ENCODE measurements at places on chromosomes 6 and 20.

DNA sequence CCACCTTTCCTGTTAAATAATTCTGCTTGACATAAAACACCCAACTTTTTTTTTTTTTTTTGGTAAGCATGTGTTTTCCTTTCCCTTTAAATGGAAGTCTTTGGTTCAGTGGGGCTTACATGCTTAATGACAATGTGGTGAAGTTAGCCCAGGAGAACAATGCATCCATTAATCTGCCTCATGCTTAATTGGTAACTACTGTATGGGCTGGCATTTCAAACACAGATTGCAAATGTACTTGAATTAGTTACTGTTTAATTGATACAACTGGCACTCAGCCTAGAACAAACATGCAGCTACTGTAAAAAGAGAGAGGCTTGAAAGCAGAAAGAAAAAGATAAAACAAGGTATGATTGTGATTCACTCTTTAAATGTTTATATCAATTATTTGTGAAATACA, 483.6 kb upstream of the NOX3 start:
- no peak for DNase-seq

DNA sequence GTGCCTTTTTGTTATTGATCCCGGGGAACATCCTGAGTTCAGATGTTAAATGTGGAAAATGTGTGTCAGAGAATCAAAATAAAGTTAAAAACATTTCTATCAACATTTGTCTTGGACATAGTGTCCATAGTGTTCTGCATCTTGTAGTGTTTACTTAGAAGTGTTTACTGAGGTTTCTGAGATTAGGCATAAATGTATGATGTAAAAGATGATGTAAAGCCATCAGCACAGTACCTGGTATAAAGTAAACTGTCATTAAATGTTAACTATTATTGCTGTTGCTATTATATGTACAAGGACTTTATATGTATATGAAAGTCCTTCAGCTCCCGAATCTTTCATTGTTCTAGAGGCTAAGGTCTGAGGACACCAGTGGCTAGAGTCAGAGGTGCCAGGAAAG, 28.2 kb upstream of the VEGFA start:
- DNase-seq = no peak

DNA sequence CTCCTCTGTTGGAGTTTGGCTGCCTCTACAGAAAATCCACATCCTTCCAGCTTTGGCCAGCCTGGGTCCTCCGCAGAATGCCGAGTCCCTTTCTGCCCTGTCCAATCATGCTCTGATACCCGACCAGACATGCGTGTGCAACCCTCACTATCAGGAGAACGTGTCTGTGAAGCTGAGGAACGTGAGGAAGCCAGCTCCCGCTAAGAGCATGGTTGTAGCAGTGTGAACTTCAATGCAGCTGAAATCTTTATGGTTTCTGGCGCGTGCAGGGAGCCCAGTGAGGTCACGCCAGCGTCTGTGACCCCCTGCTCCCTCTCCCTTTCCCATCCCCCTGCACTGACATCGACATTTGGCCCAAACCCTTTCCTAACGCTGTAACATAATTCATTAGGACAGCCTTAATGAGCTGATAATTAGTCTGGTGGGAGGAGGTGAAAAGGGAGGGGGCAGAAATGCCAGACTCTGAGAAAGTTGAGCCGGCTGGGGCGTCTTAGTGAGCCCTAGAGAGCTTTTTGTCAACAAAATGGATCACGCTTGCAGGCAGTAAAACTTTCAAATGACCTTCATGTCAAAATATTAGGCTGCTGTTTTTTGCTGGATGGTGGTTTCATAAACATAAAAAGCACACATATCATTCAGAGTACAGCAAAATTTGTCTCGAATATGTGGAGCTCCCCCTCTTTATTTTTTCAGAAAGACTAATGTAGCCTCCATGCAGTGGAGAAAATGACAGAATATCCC, 423.3 kb downstream of the QKI start:
- no peak for DNase-seq

- DNase-seq = no peak
These were observed 38.3 kb downstream of the ARHGAP18 start for GRCh38 chr6:129671442-129672340.

DNA sequence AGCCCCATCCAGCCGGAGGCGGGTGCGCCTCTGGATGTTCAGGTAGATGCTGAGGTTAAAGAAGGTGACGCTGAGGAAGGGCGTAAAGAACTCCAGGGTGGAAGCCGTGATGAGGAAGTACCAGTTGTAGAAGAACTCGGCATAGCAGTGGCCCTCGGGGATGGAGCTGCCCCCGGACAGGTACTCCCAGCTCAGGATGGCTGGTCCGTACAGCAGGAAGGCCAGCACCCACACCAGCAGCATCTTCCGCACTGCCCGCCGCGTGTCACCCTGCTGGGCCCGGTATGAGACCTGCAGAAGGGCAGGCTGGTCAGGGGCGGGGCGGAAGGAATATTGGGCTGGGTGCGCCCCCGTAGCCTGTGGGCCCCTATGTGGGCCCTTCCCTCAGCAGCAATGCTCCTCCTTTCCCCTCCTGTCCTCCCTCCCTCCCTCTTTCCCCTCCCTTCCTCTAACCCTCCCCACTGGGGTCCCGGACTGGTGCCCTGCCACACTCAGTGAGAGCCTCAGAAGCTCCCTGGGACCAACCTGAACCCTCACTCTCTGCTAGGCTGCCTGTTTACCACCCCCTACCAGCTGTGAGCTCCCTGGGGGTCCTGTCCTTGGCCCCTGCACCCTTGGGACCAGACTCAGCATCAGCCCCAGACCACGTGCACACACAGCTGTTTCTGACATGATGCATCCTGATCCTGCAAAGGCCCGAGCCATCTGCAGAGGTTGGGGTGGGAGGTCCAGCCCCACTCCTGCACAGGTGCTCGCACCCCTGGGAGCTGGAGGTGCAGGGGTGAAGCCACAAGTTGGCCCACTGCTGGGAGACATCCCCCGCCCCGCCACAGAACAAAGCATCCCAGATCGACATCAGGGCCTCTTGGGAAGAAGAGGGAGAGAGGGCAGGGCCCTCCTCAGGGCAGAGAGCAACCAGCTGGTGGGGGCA, 3.2 kb downstream of the HRH3 start:
- no peak for DNase-seq

DNA sequence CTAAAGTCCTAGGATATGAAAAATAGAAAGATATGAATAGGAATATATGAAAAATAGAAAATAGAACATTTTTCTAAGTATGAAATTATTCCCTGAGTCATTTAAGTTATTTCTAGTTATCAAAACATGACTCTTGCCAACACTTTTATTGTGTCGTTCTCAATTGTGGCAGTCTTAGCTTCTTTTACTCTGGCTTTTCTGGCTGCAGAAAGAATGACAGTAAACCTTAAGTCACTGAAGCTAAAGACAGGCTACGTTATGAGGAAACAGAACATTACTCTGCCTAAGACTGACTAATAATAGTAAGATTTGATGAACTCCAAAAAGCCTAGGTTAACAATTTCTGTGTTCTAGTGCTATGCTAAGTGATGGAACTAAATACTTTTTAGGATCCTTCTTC, 74.6 kb downstream of the AIG1 start:
- no peak for DNase-seq

DNA sequence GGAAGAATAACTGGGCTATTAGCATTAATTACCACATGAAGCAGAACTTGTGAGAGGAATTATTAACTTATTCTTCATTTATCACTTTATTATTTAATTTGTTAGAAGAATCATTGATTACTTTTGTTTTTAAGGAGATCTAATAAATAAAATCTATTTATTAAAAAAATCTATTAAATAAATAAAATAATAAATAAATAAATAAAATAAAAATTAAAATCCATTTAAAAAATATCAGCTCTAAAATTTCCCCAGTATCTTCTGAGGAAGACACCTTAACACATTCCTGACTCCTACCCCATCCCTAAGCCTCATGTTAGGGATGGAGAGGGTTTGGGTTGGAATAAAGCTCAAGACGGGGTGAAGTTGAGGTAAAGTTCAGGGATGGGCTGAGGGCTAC, 231.4 kb downstream of the CLIC5 start:
- DNase-seq = no peak

GRCh38 chr6:20096536-20096935, 115.7 kb downstream of the MBOAT1 start:
- no peak for DNase-seq

- DNase-seq = no peak
These were observed 73.2 kb downstream of the CDYL start for GRCh38 chr6:4849226-4850022.

DNA sequence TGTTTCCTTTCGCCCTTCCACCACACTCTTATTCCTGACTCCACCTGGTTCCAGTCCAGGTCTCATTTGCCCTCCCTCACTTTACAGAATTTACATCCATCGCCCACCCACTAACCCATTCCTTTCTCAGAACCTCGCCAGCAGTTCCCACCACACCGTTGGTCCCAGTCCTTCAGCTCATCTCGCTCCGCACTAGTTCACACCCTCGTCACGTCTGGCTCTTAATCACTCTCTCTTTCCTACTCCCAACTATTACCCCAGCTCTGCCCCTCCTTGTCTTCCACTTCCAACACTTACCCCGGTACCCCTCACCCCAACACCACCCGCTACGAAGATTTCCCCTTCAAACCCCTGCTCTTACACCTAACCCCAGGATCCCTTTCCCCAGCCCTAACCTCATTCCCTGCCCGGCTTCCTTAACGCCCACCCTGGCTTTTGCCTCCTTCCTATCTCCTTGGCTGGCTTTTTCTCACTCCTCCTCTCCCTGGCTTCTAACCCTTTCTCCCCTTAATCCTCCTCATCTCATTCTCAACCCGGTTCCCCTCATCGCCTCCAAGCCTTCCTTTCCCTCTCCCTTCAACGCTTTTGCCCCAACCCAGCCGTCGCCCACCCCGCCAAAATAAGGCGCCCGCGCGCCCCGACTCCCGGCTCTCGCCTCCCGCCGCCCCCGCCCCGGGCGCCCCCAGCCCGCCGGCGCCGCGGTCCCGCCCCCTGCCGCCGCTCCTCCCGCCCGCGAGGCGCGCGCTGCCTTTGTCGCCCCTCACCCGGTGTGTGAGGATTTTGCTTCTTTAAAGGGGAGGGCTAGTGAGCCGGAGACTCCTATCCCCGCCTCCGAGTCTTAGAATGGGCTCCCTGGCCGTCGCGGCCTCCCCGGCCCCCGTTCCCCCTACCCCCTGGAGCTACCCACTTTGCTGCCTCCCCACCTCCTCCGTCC, 542 bp downstream of the USP49 start:
- DNase-seq = no peak

DNA sequence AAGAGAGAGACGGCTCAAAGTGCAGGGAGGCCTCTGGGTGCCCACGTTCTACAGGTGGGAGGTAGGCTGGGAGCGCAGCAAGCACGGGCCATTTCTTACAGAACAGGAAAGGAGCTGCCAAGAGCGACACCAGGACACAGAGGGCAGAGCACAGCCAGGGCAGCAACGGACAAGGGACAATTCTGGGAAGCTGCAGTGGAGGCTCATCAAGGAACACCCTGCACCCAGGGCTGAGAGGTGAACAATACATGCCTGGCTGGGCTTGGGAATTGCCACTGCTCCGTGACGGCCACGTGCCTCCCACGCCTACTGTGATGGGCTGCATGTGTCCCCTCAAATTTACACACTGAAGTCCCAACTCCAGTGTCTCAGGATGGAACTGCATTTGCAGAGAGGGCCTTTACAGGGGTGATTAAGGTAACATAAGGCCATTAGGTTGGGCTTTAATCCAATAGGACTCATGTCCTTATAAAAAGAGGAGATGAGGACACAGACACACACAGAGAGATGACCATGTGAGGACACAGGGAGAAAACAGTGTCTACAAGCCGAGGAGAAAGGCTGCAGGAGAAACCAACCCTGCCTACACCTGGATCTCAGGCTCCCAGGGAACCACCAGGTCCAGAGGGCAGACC, 13.6 kb downstream of the SERPINB6 start:
- DNase-seq = no peak

DNA sequence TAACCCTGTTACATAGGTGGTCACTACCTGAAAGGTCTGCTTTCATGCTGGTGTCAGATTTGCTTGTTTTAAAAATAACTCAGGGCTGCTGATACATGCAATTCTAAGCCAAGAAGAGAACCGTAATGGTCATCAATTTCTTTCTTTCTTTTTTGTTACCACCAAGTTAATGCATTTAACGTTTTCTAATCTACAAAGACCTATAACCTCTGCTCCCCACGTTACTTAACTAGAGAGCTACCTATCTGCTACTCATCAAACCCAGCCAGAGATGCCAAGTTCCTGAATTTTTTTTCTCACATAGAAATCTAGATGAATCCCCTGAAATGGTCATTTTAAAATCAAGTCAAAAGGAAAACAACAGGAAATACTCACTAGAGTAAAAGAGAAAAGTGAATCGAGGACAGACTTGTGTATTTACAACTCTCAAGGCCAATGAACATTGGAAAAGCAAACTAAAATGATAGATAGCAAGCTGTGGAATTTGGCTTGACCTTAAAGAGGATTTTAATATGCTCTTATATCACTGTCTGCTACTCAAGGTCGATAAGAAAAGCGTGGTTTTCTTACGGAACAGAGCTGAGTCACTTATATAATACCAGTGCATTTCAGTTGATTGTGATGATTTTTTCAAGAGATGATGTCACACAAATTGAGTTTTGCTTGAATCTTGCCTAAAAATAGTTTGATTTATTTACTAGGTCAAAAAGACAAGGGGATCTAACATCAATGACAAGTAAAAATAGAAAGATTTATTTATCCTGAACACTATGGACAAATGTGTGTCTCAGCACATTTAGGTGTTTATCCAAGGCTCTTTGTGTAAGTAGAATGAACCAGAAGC, 67.9 kb downstream of the SGK1 start:
- DNase-seq = no peak

- DNase-seq = no peak
These were observed 247.2 kb downstream of the LAMA2 start for GRCh38 chr6:129130106-129130505.

GRCh38 chr20:62895539-62895938, 30.8 kb downstream of the DIDO1 start:
- DNase-seq = no peak

- DNase-seq = no peak
These were observed 60.9 kb upstream of the SMIM8 start for GRCh38 chr6:87261534-87261933.

DNA sequence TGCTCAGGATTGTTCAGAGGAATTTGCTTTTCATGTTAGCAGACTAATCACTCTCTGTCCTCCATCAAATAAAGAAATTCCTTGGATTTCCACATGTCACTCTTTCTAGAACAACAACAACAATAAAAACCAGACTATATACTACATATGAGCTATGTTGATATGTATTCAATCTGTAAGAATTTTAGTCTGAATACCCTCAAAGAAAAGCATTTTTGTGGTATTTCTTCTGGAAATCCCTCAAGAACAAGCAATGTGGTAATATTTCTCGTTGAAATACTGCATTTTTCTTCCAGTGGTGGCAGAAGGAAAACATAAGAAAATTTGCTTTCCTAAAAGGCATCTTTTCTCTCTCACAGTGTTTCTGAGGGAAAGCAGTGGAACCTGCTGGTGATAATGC, 312.6 kb upstream of the RSPO3 start:
- DNase-seq = no peak
